ENCODE measurements at places on chromosomes 11 and 22.
A peak's percentile ranks its signal among the peaks of the same experiment; 100 is the strongest.

- no peak for DNase-seq
These were observed 12.9 kb downstream of the STARD10 start for GRCh38 chr11:72781063-72781312.

- DNase-seq, result no peak
These were observed 18.8 kb downstream of the SAMM50 start for GRCh38 chr22:43974028-43974545.

DNA sequence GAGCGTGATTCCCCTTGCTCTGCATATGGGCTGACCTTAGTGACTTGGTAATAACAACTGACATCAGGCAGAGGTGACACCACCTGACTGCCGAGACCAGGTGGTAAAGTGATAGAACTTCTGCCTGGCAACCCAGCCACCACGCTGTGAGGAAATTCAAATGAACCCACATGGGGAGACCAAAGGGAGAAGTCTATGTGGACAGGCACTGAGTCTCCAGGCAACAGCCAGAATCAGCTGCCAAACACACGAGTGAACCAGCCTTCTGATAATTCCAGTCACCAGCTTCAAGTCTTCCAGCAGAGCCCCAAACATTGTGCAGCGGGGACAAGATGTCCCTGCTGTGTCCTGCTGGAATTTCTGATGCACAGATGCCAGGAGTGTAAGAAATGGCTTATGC lies 29.7 kb downstream of the SPATA19 start:
- DNase-seq, result no peak

DNA sequence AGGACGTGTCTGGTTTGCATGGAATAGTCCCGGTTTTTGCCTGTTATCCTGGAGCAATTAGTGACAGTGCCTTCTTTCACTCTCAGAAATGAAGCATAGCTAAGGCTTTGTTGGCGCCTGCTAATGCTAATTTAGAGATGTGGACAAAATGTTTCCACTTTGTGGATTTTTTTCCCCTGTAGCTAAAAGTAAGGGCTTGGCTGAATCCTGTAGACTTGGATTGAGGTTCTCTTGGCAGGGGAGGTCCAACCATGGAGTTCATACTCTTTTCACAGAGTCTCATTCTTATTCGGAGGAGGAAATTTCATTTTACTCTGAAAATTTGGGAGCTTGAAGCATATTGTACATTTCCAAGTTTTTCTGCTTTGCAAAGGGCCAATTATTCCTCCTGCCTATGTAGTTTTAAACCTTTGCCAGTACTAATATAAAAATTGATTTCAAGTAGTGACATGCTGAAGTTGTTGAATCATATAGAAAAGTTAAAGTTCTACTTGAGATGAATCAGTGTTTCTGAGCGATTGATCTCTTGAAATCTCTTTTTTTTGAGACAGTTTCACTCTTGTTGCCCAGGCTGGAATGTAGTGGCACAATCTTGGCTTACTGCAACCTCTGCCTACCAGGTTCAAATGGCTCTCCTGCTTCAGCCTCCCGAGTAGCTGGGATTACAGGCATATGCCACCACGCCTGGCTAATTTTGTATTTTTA lies 20.0 kb downstream of the PPFIA1 start:
- DNase-seq, result no peak

DNA sequence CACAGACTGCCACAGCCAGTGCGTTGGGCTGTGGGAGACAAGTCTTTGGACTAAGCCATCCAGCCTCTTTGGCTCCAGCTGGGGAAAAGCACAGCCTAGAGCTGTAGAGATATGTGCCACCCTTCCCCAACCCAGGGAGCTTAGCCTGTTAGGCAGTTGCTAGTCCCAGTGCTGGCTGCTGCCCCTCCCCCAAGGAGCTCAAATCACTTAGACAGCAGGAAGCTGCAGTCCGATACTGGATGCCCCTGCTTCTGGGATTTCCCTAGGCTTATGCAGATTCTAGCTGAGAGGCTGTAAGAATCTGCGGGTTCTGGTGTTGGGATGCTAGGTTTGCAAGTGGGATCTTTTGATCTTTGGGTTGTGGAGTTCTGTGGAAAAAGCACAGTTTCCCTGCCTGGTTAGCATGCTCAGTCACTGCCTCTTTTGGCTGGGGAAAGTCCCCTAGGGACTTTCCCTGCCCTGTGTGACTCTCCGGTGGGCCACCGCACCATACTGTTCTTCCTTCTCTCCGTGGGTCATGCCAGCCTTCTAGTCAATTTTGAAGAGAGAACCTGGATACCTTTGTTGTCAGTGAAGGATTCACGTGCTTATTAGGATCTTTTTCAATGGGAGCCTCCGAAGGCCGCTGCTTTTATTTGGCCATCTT lies 792.0 kb downstream of the KCNA4 start:
- no peak for DNase-seq

DNA sequence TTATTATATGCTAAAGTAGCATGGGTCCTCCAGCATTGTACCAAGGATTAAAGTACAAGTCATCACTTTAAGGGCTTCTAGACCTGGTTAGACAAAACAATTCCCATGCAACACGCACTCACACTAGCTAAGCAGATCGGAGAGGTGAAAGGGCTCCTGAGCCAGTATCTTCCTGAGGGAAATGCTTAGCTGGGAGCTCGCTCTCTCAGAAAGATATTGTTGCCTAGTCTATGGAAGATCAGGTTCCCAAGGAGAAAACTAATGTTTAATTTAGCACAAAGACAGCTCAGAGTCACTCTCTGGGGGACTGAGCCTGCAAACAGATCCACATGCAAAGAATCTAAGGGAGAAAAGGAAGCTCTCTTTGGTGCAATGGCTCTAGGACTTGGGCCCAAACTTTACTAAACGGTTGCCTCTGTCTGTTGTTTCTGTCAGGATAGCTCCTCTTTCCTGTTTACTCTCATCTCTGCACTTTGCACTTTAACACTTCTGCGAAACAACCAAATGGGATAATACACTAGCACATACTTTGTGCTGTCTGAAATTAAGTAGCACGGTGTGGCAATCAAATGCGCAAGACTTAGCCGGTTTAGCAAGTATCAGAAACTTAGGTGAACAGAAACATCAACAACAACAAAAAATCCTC lies 10.7 kb downstream of the MAML2 start:
- no peak for DNase-seq

DNA sequence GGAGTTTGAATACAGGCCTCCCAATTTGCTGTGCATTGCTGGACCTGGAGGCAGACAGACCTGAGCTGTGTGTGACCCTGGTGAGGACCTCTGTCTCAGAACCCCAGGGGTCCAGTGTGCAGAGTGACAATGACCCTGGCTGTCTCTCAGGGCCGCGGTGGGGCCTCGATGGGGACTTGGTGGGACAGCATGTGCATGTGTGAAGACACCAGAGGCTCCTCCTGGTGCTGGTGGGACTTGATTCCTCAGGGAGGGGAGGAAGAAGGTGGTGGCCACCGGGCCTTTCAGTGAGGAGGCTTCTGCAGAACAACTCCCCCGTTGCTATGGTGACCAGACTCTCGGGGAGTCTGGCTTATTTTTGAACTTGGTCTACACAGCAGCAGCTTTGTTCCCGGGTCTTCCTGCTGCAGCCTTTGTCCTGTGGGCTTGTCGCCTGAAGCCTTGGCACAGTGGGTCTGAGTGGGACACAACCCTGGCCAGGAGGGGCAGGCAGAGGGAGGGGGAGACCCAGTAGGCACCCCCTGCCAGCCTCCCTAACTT lies 35.3 kb downstream of the MCM5 start:
- DNase-seq, result no peak

DNA sequence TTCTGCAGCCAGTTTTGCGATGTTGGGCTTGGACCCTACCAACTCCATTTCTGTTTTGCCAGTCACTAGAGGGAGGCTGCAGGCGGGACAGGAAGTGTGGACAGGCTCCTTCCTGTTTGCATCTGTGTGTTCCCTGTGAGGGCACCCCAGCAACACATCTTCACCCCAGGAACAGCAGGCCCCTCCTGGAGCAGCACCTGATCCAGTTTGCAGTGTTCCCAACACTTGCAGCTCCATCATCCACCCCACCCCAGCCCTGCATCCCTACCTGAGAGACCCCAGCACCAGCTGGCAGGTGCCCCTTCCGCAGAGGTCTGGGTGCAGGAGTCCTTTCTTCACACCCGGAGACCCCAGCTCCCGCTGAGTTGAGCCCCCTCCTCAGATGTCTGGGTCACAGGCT lies 7.4 kb upstream of the VSIG10L2 start:
- no peak for DNase-seq

GRCh38 chr11:117544130-117544800 lies 216.6 kb downstream of the CEP164 start:
- DNase-seq, result no peak

- no peak for DNase-seq
These were observed 47.6 kb downstream of the HEPHL1 start for GRCh38 chr11:94068764-94069163.

- DNase-seq, result no peak
These were observed 60.0 kb downstream of the SLC22A12 start for GRCh38 chr11:64650923-64651523.

- DNase-seq, result no peak
These were observed 311.9 kb downstream of the GUCY1A2 start for GRCh38 chr11:106706355-106706754.

DNA sequence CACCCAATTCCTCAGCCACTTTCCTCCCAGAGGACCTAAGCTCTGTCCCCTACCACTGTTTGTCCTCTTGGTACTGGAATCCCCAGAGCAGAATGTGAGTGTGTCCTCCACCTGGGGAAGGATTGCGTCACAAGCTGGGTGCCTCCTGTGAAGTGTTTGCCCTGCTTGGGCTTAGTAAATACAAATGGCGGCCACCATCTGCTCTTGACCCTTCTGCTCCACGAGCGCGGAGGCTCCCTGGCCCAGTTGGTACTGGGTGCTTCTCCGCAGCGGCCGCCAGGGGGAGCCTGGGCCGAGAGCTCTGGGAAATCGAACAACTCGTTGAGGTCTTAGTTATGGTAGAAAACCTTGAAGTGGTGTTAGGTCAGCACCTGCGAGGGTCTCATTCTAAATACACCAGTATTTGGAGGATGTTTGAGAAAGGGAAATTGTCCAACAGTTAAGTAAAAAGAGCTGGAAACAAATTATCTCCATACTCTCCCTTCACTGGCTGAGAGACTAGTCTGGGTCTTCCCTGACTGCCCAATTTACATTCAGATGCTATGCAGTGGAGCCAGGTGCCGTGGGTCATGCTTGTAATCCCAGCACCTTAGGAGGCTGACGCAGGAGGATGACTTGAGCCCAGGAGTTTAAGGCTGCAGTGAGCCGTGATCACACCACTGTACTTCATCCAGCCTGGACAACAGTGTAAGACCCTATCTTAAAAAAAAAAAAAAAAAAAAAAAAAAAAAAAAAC lies 74.6 kb upstream of the TEAD1 start:
- peak; percentile 66 for DNase-seq

DNA sequence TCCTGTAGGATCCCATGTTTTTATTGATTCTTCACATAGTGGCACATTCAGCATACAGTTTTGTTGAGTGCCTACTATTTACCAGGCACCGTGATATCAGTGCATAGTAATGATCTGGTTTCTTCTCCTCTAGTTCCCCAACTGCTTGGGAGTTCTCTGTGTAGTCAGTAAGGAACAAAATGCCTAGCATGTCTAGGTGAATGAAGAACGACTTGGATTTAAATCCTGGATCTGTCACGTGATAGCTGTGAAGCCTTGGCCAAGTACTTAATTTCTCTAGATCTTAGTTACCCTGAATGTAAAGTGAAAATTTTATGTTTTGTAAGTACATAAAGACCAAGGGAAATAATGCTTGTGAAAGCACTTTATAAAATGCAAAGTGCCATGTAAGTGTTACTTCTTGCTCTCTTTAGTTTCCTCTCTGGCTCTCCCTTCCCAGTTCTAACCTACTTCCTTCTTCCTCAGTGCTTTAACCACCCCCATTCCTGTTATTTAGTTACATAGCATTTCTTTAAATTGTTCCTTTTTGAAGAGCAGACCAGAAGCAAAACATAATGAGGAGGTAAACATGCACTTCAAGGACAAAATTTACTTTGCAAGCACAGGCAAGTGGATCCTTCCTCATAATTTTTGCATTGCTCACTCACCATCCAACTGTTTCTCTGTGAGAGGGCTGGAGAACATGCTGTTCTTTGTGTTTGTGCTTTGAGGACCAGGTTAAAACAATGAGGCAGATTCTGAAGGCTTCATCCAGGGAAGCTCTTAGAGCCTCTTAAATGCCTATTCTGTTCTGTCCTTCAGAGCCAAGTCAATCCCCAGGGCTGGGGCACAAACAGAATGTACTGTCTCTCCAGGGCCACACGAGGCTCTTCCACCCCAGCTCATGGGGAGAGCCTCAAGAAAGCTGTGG lies 353.9 kb upstream of the TENM4 start:
- DNase-seq, result no peak

DNA sequence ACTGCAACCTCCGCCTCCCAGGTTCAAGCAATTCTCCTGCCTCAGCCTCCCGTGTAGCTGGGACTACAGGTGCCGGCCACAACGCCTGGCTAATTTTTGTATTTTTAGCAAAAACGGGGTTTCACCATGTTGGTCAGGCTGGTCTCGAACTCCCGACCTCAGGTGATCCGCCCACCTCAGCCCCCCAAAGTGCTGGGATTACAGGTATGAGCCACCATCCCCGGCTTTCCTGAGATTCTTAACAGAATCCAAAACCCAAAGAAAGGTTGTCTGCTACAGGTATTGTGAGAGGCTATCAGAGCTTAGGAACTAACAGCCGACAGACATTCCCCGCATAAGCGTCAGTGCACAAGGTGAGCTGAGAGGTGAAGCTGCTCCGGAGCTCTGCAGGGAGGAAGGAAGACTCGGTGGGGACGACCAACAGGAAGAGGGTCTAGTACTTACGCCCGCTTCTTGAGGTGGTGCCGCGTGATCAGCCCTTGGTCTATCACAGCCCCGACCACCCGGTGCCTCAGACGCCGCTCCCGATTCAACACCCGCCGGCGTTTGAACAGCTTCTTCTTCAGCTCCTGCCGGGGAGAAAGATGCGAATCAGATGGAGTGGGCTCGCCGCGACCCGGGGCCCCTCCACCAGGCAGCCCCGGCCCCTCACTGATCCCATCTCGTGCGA lies 470 bp downstream of the C11orf98 start:
- DNase-seq, result no peak

DNA sequence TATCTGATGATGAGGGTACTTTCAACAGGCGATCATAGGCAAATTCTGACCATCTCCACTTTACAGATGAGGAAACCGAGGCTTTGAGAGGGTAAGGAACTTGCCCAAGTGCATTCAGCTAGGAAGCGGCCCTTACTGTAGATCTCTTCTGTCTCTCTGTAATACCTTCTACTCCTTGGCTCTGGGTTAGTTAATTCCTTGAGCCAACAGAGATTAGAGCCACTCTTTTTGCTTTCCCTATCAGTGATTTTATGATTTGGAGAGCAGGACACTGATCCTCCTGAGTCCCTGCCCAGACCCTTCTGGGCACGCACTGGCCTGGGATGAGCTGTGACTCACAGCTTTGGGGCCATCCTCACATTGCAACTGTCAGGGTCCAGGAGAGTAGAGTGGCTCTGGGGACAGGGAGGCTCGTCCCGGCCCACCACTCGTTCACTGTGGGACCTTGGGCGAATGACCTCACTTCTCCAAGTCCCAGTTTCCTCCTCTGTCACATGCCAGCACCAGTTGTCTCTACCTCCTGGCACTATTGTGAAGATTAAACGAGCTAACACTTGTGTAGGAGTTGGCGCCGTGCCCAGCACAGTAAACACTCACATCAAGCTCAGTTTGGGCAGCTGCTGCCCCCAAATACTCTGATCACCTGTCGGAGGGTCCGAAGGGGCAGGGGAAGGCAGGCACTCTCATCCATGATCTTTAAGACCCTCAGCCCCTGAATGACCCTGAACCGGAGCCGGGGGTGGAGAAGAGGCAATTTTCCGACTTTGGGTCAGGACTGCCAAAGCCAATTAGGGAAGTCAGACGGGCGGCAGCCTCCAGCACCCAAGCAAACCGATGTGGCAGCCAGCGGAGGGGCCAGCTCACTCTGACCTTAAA lies 235.0 kb downstream of the MIAT start:
- DNase-seq, result no peak

GRCh38 chr11:2883979-2884815 lies 1.4 kb downstream of the CDKN1C start:
- no peak for DNase-seq

GRCh38 chr22:20479612-20480196 lies 15.9 kb downstream of the KLHL22 start:
- no peak for DNase-seq

Measured in iPS DF 6.9 (cell line).